SK-N-SH (cell line): ENCODE measurements at places on chromosomes 6 and 20. TPM values are rescaled to one million over a fixed set of nuclear protein-coding genes. Genes with fewer than 3 reads are reported as not detected.
A peak's percentile ranks its signal among the peaks of the same experiment; 100 is the strongest.

GRCh38 chr6:33279257-33279695, 2.4 kb downstream of the B3GALT4 start:
- H3K27me3 ChIP-seq = no peaks in the 10 kb centered on the region
- no peak for DNase-seq
- peaks cover 21% of the 10 kb centered on the region; the same call in 1 of the 2 replicates for H3K4me1 ChIP-seq
- H3K27ac ChIP-seq = 0 out of 2 replicates have a peak overlapping the region, but pooled peaks have one; percentile 2
- no peak overlapping the region for H3K4me3 ChIP-seq

GRCh38 chr6:36349240-36349639, 12.6 kb upstream of the BNIP5 start:
- no peak overlapping the region for H3K27ac ChIP-seq
- H3K4me1 ChIP-seq = peaks cover 9% of the 10 kb centered on the region; the same call in 1 of the 2 replicates
- no peaks in the 10 kb centered on the region for H3K36me3 ChIP-seq
- DNase-seq = no peak
- H3K4me3 ChIP-seq = no peak overlapping the region

GRCh38 chr6:138991206-138991605, 3.2 kb upstream of the REPS1 start:
- H3K36me3 ChIP-seq = no peaks in the 10 kb centered on the region
- DNase-seq = no peak
- no peak overlapping the region for H3K27ac ChIP-seq
- H3K27me3 ChIP-seq = no peaks in the 10 kb centered on the region

- no peak overlapping the region for H3K27ac ChIP-seq
- no peak for DNase-seq
- no peaks in the 10 kb centered on the region for H3K36me3 ChIP-seq
- H3K4me3 ChIP-seq = no peak overlapping the region
Observed at GRCh38 chr6:147418523-147418922, 90.0 kb upstream of the SAMD5 start.

- H3K4me3 ChIP-seq = no peak overlapping the region
- H3K27ac ChIP-seq = no peak overlapping the region
- H3K4me1 ChIP-seq = no peaks in the 10 kb centered on the region
- no peaks in the 10 kb centered on the region for H3K27me3 ChIP-seq
Observed at GRCh38 chr6:170186941-170187668, 103.8 kb downstream of the DLL1 start.

PPP1R14C gene
- polyA plus RNA-seq = not detected in 2 replicates

AKAP12 gene
- polyA plus RNA-seq = 46.5 and 48.4 TPM in 2 replicates

TCF21 gene
- not detected in 2 replicates for polyA plus RNA-seq

PAK1IP1 gene
- polyA plus RNA-seq = 16.2 and 19.1 TPM in 2 replicates

TMEM14C gene
- polyA plus RNA-seq = 199 and 214 TPM in 2 replicates
